ENCODE measurements at places on chromosomes 4 and X.

DNA sequence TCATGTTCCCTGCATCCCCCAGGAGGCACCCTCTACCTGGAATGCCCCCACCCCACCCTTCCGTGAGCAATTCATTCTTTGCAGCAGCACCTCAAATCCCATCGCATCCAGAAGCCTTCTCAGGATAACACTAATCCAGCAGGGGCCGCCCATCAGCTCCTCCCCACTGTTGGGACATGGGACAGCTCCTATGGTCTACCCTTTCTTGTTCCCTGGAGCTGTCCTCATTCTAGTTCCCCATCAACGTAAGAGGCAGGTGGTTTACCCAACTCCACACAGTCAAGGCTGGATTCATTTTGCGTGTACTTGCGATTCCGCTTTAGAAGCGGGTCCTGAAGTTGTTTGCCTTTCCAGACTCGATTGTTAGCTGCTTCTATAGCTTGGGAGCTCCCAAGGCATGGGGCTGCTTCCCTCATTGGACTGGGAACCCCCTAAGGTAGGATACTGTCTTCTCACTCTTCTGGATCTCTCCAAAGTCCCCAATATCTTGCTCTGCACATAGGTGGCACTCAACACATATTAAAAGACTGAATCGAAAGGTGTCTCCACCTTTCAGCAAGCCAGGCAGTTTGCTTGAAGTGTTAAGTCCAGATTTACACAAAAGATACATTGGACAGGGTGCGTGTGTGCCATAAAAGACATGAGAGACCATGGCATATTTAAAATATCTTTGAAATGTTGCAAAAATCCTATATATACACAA is 942 bp upstream of the APLN start:
- no peak for DNase-seq

- no peak for DNase-seq
These were observed 23.2 kb downstream of the IL15 start for GRCh38 chr4:141659539-141659938.

DNA sequence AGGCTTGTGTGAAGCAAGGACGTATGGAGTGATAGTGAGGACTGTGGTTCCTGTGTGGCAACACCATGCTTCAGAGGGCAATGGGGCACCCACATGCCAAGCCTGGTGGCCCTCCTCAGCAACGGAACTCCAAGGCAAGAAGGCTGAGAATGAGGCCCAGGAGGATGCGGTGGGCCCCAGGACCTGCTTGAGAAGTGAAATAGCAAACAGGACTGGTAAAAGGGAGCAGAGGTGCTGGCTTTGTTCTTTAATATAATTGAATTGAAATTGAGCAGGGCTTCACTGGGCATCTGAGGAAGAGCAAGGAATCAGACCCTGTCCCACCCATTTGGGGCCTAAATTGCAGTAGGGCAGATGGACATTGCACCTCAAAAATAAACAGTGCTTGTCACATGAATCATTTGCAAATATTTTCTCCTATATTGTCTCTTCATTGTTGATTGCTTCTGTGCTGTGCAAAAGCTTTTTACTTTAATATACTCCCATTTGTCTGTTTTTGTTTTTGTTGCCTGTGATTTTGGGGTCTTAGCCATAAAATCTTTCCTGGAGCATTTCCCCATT is 2.3 kb downstream of the TMEM187 start:
- no peak for DNase-seq

DNA sequence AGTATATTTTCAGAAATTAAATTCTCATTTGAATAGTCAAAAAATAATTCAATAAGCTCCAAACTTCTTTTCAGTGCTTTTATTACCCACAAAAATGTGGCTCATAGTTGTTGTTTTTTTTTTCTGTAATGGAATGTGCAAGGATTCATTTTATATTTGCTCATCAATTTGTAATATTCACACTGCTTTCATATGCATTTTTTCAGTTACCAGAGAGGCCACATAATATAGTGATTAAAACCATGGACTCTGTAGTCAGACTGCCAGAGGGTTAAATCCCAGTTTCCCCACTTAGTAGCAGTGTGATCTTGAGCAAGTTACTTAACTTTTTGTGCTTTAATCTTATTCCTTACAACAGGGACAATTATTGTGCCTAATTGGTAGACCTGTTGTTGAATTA is 64.5 kb downstream of the FAM9B start:
- no peak for DNase-seq

DNA sequence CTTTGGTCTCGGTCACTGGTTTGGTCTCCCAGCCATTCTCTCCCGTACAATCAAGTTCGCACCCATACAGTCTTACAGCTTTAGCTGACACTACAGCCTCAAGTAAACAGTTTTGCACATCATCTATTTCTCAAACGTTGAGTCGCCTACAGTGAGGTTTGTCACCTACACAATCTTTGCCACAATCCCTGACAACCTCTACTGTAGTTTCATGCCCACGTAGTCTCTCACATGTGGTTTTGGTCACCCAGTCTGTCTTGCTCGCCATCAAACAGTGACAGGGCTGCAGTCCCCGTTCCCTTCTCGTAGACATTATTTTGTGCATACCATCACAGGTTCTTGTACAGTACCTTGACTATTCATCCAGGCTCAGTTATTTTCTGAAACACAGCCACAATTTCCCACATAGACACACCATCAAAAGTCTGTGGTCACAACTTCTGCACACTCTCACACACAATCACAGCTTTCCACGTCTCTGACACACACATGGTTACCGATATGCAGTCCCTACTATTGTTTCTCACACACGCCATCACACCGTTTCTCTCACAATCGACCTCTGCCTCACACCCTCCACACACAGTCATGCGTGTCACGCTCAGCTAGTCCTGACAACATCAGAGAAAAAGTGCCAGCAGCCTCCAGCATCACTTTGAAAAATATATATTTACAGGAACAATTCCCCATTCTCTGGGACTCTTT is 5.3 kb upstream of the CFP start:
- no peak for DNase-seq

Data from left forelimb (tissue), 1 donor.